Mesothelial cell of epicardium (in vitro differentiated cells): ENCODE measurements at places on chromosomes 16 and 17.

DNA sequence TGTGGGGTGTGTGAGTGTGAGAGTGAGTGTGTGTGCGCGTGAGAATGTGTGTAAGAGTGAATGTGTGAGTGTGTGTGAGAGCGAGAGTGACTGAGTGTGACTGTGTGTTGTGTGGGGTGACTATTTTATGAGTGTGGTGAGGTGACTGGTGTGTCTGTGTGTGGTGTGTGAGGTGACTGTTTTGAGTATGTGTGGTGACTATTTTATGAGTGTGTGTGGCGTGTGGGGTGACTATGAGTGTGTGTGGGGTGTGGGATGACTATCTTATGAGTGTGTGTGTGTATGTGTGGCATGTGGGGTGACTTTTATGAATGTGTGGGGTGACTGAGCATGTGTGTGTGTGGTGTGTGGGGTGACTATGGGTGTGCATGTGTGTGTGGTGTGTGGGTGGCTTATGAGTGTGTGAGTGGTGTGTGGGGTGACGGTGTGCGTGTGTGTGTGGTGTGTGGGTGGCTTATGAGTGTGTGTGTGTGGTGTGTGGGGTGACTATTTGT is 152.9 kb upstream of the PLCG2 start:
- no peak for DNase-seq

DNA sequence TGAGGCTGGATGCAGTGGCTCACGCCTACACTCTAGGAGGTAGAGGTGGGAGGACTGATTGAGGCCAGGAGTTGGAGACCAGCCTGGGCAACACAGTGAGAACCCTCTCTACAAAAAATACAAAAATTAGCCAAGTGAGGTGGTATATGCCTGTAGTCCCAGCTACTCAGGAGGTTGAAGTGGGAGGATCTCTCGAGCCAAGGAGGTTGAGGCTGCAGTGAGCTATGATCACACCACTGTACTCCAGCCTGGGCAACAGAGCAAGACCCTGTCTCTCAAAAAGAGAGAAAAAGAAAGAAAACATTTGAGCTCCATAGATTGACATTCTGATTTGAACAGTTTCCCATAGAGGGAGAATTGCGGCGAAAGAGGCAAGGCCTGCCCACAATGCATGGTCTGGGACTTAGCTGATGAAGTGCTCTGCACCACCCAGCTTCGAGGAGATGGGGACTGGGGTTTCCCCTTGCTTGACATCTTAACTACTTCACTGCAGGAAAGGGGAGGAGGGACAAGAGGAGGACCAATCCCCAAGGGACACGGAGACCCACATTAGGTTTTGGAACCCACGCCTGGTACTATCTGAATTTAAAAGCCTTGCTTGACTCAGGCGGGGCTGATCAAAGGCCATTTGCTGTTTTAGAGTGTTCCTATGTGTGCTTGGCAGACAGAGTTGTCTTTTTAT is 21.7 kb downstream of the MSI2 start:
- DNase-seq, result no peak

GRCh38 chr16:89197033-89197632 is 3.2 kb downstream of the SLC22A31 start:
- no peak for DNase-seq

GRCh38 chr17:79988185-79988971 is 47.3 kb downstream of the TBC1D16 start:
- DNase-seq, result no peak

- no peak for DNase-seq
Measured at GRCh38 chr17:45271603-45272002, 9.7 kb upstream of the SPATA32 start.

GRCh38 chr17:81034168-81034777 is 678 bp upstream of the BAIAP2 start:
- DNase-seq, result no peak

GRCh38 chr17:50312308-50312707 is 33.6 kb upstream of the XYLT2 start:
- no peak for DNase-seq

GRCh38 chr17:73007407-73007806 is 85.1 kb downstream of the SLC39A11 start:
- no peak for DNase-seq

DNA sequence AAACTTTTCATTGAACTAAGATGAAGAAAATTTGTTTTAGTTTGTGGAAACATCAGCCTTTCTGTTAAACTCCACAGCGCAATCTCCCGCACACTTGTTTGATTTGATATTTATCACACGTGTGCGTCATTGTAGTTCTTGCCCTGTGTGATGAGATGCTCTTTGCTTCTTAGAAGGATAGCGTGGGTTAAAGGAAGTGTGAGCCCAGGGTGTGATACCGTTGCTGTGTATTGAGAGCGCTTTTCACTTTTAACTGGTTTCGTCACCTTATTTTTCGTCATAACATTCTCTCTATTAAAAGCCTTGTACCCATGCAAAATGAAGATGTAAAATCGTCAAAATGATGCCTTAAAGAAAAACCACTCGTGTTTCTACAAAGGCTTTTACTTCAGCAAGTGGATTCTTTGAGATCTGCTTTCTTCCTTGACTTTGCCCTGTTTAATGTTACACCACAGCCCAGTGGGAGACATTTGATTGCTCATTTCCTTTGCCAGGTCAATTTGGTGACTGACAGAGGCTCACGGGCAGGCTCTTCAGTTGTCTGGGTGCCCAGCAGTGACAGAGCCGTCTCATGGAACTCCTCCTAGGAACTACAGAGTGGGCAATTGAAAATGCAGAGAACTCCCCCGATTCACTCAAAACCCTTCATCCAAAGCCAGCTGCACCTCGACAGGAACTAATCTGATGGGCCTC is 61.1 kb downstream of the RPA1 start:
- no peak for DNase-seq

DNA sequence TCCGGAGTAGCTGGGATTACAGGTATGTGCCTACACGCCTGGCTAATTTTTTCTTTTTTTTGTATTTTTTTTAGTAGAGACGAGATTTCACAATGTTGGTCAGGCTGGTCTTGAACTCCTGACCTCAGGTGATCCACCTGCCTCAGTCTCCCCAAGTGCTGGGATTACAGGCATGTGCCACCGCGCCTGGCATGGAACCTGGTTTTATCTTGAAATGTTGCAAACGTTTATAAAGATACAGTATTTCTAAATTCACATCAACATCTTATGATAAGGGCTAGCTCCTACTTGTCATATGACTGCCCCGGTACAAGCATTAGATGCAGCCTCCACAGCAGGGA is 1.5 kb upstream of the IST1 start:
- DNase-seq, result no peak

- no peak for DNase-seq
Measured at GRCh38 chr16:81136390-81137335, 40.5 kb upstream of the GCSH start.

DNA sequence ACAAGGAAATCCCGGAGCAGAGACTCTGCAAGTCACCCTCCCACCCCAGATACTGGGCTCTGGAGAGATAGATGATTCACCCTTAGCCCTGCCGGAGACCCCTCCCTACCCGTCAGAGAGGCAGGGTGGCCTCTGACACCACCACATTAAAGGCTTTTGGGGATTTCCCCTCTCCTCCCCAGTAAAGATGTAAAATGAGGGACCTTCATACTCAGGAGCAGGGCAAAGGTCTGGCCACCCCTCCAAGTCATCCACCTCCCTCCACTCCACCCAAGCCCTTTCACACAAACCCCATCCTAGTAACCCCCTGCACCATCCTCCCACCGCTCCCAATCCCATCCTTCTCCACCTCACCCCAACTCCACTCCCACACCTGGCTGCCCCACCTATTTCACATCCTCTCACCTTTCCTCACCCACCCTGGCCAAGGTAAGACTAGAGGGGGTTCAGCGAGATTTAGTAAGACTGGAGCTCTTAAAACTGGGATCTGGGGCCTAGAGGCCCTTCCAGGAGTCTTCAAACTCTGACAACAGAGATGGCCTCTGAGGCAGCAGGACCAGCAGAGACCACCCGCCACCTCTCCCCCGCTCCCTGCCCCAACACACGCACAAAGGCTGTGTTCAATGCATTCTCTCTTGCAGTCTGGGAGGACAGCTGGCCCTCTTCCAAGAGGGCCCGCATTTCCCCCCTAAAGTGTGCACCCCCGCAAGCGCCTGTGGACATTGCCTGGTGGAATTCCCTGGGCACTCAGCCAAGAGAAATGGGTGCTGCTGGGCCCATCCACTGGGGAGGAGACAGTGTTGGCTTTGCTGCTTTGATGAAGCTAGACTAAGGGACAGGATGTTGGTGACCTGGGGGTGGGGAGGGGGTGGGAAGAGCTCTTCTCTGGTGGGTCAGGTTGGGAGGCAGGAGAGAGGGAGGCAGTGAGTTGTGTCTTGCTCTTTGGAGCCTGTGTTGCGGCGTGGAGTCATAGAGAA is 1.1 kb downstream of the ABAT start:
- peak; percentile 54 for DNase-seq

DNA sequence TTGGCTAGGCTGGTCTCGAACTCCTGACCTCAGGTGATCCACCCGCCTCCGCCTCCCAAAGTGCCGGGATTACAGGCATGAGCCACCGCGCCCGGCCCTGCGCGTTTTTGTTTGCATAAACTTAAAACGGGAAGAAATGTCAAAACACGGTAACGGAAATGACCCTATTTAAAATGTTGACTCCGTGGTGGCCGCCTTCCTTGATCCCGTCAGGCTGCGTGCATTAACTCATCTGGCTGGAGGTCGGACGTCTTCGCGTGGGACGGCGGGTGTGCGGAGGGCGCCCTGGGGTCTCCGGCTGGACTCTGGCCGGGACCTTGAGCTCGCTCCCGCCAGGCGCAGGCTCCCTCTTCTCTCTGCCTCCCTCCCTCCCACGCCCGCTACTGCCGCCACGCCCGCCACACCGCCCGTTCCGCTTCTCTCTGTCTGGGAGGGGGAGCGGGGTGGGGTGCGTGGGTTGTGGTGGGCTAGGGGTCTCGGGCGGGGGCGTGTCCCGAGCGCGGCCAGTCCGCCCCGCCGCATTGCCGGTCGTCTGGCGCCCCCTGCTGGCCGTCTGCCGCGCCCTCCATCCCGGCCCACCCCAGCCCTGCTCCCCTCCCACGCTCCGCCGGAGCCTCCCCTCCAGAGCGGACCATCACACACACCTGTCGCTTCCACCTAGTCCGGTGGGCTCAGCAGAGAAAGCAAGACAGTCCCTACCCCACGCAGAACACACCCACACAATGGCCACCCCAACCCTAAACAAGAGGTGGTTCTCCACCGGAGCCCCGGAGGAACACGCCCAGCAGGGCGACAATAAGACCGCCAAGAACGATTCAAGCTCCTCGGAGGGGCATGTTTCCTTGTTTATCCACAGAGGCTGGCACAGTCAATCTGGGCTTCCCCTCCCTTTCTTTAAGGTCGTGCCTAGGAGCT is 1.2 kb upstream of the CCDC42 start:
- DNase-seq, result peak; percentile 88

GRCh38 chr16:12238598-12238997 is 262.1 kb downstream of the SNX29 start:
- no peak for DNase-seq

DNA sequence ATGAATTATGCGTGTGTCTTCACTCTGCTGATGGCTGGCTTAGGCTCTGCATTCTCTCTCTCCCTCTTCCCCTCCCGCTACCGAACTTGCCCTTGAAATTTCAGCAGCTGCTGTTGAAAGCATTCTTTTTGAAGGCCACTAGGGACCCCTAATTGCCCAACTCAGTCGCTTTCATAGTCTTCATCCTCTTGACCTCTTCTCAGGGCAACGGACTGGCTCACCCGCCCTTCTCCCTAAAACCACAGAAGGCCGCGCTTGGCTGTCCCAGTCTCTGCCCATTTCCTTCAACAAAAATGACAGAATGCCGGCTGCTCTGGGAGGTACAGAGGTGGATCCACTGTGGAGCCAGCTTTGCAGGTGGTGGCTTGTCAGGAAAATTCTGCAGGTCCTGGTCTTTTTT is 21.0 kb upstream of the FMNL1 start:
- no peak for DNase-seq

DNA sequence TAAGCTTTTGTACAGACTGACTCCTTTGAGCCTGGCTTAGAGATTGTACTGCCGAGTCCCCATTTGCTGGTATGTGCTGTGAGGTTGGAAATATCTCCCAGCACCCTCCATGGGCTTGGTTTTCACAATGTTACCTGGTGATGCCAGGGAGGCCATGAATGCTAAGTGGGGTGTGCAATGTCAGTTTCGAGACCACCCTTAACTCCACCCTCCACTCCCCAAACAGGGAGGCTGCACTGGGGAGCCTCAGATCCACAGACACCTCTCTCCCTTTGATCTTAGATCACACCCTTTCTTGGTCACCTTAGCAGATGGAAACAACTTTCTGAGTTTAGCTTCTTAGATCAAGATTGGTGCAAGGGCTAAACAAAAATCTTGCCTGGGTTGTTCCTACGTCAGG is 28.6 kb upstream of the PIK3R6 start:
- DNase-seq, result no peak

DNA sequence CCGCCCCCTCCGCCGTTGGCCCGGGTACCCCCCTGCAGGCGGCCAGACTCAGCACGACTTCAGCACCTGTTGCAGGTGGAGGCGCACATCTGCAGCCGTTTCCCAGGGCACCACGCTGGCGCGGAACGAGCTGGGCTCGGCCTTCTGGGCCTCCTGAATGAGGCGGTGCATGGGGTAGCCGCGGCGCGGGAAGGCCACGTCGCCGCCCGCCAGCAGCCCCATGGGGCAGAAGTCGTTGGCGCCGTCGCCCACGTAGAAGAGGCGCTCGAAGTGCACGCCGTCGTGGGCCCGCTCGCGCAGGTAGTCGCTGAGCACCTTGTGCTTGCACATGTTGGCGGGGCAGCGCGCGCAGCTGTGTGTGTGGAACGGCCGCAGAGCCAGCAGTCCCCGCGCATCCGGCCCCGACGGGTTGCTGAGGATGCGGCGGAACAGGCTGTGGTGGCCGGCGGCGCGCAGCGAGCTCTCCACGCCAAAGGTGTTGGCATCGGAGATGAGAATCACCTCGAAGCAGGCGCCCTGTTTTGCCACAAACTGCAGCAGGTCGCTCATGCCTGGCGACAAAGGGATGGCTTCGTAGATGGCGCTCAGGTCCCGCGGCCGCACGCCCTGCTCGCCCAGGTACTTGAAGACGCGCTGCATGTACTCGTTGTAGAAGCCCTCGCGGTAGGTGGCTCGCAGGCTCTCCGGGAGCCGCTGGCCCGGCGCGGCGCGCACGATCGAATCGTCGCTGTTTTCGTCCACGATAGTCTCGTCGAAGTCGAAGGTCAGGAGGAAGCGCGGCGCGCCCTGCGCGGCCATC is 6.2 kb downstream of the PHOSPHO1 start:
- DNase-seq, result no peak

DNA sequence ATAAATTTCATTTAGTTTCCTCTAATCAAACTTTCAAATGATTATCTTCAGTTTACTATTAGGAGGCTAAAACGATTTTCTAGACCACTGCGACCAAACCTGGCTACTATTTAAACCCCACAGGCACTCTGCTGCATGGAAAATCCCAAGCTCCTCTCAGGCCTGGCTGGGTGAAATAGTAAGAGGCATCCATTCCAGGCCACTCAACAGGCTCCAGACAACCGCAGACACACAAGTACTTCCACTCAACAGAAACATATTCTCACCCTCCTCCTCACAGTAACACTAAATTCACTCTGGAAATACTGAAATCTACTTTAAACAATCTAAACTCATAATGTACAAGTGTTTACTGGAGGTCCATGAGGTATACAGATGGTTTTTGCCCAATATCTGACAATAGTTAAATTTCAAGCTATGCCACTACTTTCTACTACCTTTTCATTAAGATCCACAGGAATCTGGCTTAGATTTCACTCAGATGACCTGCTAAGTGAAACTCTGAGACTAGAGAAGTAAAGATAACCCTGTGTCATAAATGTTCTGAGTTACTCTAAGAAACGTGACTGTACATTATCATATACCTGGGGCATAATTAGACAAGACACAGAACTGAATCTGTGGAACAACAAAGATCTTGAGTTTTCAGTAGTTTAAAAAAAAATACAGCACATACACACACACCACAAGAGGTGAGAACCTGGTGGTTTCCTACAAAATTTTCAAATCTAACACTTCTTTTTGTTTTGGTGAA is 10.4 kb downstream of the VPS53 start:
- DNase-seq, result no peak
